ENCODE measurements at places on chromosomes 4 and X. TPM values are rescaled to one million over a fixed set of nuclear protein-coding genes. Genes with fewer than 3 reads are reported as not detected.

GRIA3 gene
- not detected for total RNA-seq

DCHS2 gene
- total RNA-seq: not detected

UNC5C gene
- total RNA-seq: not detected

PITX2 gene
- total RNA-seq: 0.72 TPM

SCML2 gene
- 6.8 TPM for total RNA-seq

HHIP gene
- total RNA-seq: 0.78 TPM

FAT1 gene
- 153 TPM for total RNA-seq

F11 gene
- total RNA-seq: not detected

ANKRD17 gene
- 26.4 TPM for total RNA-seq

SPATA18 gene
- total RNA-seq: 4.2 TPM

CENPVL2 gene
- not detected for total RNA-seq

TMPRSS11D gene
- total RNA-seq: not detected
